ENCODE measurements at places on chromosomes 5 and 9.

DNA sequence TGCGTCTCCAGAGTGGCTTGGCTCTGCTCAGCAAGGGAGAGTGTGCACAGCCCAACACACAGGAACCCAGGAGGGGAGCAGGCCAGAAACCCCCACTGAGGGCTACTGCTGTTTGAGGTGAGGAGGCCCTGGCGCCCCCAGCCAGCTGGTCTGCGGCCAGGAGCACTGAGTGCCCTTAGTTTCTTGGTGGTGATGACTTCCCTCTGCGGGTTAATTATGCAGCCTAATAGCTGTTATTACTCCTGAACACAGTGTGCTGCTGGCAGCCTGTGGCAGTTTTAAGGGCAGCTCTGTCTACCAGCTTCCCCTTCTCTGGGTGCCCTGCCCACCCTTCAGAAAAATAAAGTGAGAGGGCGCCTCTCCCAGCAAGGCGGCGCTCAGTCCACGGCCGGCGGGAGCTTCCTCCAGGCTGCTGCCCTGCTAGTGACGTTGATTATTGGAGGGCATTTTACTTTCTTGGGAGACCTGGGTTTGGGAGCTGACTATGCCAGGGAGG lies 19.2 kb downstream of the GADD45G start:
- DNase-seq = peak; percentile 71

- no peak for DNase-seq
Observed at GRCh38 chr9:122367774-122368460, 2.9 kb upstream of the PTGS1 start.

DNA sequence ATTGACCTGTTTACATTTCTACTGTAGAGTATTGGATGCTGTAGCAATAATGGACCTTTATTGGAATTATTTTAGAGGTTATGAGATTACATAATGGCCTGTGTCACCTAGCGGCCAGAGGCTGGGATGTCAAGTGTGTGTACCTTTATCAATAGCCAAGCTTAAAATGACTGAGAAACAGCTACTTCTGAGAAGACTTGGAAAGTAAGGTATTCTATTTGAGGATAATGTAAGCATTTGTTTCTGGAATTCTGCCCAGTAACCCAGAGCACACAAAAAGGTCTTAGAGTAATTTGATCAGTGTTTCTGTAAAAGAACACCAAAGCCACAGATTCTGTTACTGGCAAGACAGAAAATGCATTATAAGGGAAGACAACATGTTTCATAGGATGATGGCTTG lies 116.8 kb downstream of the MACIR start:
- DNase-seq = no peak

- no peak for DNase-seq
Observed at GRCh38 chr5:4019009-4019769, 423.6 kb downstream of the IRX1 start.

GRCh38 chr9:131349881-131350563 lies 43.9 kb upstream of the PRRC2B start:
- no peak for DNase-seq

GRCh38 chr9:137891588-137892423 lies 14.2 kb downstream of the CACNA1B start:
- no peak for DNase-seq

- no peak for DNase-seq
Observed at GRCh38 chr5:33659526-33660169, 218.9 kb downstream of the TARS1 start.

DNA sequence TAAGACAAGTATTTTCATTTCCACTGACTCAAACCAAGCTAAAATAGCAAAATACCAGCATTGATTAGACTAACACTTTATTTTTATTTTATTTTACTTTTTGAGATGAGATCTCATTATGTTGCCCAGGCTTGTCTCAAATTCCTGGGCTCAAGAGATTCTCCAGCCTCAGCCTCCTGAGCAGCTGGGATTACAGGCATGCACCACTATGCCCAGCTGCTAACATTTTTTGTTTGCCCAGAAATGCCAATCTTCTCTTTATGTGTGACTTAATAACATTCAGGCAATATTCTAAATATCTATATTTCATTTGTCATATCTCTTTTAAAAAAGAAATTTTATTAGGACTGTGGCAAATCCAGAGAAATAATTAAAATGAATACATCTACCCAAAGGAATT lies 55.0 kb downstream of the OXCT1 start:
- no peak for DNase-seq

DNA sequence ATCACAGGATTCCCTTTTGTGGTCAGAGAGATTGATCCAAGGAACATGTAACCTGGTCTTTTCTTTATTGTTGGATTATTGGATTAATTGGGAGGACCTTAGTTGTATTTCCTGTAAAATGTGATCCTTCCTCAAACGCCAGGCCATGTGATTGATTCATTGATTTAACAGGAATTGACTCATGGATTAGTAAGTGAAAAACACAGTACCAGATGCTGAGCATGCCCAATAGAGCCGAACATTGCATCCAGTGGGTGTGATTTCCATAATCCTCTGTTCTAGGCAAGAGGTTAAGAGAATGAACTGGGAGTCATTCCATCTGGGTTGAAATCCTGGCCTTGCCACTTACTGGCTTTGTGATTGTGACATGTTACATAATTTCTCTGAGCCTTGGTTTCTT lies 522.3 kb downstream of the MAT2B start:
- no peak for DNase-seq

GRCh38 chr9:111812337-111812736 lies 17.6 kb upstream of the SHOC1 start:
- no peak for DNase-seq

GRCh38 chr5:159469496-159470372 lies 139.4 kb upstream of the IL12B start:
- DNase-seq = peak; percentile 50

GRCh38 chr5:53339962-53340540 lies 140.4 kb upstream of the FST start:
- no peak for DNase-seq

DNA sequence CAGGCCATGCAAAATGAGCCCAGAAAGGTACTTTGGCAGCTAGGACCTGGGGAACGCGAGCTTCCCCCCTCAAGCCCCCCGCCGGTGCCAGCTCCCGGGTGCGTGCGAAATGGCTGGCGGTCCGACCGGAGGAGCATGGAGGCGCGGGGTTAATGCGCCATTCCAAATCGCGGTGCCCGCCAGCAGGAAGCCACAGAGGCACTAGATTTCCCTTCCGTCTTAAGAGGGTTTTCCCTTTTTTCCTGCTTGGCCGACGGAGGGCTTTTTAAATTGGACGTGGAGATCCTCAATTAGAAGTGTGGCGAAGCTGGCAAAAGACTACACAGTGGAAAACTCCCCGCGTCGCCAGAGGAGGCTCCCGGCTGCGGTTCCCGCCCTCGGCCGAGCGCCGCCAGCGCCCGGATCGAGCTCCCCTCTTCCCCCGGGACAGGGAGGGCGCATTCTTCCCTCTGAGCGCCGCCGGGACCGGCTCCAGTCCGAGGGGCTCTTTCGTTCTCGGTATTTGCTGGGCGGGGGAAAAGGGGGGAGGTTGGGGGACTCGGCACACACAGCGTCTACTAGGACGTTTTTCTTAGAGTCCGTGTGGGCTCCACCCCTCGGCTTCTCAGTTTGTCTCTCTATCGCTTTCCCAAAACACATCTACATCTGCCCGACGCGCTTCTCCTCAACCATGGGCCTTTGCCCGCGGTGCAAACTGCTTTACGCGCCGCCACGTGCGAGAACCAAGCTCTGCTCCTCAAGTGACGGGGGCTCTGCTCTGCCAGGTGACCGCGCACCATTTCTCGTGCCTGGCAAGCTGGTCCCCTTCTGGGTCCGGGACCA lies 3.0 kb downstream of the GDNF start:
- DNase-seq = no peak

GRCh38 chr5:83184534-83184933 lies 107.2 kb downstream of the XRCC4 start:
- DNase-seq = no peak

DNA sequence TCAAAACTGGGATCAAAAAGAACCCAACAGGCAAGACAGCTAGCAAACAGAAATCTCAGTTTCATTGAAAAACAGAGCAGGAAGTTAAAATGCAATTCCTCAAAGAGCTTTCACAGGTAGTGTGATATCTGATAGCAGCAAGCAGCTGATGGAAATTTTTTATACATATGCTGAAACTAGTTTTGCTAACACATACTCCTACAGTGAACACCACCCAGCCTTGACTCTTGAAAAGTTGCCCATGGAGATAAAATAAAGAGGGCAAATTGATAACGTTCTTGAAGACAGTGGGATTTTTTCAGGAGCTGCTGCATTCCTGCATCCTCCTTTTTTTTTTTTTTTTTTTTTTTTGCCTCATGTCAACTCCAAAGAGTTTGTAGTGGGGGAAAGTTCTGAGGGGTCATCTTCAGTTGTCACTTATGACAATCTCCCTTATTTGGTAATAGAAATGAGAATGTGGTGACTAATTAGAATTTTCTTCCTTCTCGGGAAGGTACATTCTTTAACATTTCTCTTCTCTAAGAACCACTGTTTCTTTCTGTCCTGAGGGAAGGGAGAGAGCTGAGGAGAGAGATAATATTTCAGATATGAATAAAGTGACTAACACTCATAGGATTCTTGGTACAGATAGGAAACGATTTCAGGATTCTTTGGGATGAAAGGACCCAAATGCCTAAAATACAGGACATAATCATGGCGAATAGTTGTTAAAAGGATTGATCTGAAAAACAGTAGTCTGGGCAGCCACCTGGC lies 24.6 kb downstream of the SH3RF2 start:
- DNase-seq = no peak

DNA sequence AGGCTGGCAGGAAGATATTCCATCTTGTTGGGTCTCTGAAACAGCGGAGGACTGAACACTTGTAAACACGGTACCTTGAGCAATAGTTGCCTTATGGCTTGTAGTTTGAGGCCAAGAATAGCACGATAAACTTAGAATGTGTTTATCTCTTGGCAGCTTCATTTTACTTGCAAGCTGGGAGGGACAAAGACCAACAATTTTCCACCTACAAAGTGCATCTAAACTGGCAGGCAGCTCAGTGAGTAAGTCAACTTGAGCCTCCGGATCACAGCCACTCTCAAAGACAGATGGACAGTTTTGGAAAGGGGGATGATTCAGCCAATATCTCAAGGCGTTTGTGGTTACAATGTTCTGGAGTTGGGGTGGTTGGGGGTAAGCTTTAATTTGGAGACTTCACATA lies 652.6 kb downstream of the CETN3 start:
- no peak for DNase-seq

- no peak for DNase-seq
Observed at GRCh38 chr9:120372040-120372439, 207.9 kb downstream of the CDK5RAP2 start.

- DNase-seq = no peak
Observed at GRCh38 chr5:117095346-117096332, 521.0 kb upstream of the SEMA6A start.

GRCh38 chr5:157336423-157336744 lies 70.5 kb downstream of the CYFIP2 start:
- no peak for DNase-seq
